ENCODE measurements at places on chromosomes 5 and 9.
A peak's percentile ranks its signal among the peaks of the same experiment; 100 is the strongest.

DNA sequence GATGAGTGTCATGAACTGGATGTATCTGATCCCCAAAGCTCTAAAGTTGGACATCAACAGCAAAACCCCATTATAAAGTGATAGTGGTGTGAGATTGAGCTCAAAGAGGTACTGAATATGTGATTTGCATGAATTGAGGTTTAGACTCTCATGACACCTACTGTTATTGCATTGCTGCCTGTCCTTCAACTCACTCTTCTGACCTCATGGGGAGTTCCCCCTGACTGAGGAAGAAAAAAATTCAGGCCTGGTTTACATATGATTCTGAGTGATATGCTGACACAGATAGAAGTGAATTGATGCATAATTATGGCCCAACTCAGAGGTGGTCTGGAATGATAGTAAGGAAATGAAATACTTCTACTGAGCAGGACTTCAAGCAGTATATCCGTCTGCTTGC is 76.2 kb upstream of the CHD1 start:
- DNase-seq, result no peak

DNA sequence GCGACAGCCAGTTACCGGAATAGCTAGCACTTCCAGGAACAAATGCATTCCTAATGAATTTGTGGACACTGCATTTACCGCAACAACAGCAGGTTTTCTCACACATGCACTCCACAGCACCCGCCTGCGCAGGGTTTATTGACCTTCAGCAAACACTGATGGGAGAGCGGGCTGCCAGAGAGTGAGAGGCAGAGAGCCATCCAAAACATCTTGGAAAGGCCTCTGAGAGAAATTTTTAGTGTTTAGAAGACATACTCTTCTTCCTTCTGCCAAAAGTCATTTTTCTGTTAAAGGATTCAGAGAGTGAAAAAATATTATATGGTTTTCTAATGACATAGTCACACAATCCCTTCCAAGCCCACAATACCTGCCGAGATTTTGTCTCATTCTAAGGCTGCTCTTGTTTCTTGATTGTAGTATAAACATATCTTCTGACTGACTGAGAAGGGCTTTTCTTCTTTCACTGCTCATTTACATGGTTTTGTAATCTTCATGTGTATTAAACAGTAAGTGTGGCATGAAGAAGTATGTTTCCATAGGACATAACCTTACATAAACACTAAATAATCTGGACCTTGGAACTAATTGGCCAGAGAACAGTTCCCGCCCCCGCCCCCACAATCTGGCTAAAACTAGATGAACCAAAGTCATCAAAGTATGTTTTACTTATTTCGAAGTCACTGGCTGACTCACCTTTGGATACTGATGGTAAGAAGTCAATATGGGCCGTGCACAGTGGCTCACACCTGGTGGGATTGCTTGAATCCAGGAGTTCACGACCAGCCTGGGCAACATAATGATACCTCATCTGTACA is 432.5 kb upstream of the MEF2C start:
- no peak for DNase-seq

GRCh38 chr5:132750471-132751230 is 3.4 kb downstream of the CCNI2 start:
- DNase-seq, result no peak

- no peak for DNase-seq
Observed at GRCh38 chr5:82635561-82636288, 357.6 kb upstream of the RPS23 start.

DNA sequence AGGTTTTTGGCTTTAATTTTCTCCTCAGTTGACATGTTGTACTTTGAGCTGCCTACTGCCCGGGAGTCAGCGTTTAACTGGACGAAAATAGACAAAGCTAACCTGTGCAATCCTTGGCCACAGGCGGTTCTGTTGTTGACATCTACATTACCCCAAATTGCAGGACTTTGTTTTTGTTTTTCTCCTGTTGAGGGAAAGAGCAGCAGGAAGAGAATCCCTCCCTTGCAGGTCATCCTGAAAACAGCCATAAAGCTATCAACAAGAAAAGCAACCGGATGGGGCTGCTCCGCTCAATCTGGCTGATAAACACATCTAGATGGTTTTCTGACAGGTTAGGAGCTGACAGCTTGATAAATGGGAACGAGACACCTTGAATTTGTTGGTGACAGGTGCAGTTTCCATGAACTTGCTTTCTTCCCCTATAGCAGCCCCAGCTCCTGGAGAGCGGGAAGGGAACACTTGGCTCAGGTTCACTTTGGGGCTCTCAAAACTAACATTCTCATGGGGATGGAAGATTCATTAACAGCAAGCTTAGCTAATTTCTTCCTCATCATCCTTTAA is 331.5 kb downstream of the SLIT3 start:
- no peak for DNase-seq

- no peak for DNase-seq
Observed at GRCh38 chr5:61626639-61627282, 294.7 kb downstream of the ZSWIM6 start.

DNA sequence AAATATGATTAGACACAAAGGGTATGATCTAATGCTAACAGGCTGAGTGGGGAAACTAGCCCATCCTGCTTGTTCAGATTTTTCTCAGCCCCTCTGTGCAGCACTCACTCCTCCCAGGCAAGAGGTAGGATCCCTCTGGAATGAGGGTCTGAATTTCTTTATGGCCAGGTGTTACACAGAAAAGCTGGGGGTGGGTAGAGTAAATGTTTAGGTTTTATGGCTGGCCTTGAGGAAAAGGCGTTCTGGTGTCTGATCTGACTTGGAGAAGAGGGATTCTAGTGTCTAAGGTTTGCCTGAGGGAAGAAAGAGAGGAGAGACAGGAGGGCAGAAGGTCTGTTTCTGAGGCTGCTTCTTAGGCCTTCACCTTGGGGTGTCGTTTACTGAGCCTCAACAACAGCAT is 97.3 kb downstream of the MUSK start:
- no peak for DNase-seq

- DNase-seq, result no peak
Observed at GRCh38 chr5:163563112-163563511, 57.7 kb downstream of the MAT2B start.

GRCh38 chr5:133889271-133889905 is 79.0 kb downstream of the C5orf15 start:
- DNase-seq, result no peak

GRCh38 chr5:24232041-24232440 is 412.7 kb downstream of the CDH10 start:
- DNase-seq, result no peak

DNA sequence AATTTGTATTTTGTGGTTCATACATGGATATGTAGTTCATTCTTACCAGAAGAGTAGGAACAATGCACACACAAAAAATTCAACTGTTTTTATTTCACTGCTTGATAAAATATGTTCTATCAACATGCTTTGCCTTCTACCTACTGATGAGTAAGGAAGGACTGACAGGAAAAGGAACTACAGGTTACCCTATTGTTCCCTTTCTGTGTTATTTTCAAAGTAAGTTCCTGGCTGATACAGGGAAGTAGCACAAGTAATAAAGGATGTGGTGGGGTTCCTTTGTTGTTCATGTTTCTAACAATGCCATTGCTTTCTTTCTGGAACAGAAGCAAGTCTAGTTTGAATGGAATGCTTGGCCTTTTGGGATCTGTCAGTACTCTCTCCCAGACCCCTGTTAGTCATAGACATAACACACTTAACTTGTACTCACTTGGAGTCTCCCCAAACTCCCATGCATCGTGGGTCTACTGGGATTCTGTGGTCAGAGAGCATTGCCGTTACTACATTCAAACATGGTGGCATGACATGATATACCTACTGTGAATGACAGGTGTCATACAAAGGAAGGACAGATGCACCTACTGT is 20.2 kb upstream of the ALDOB start:
- no peak for DNase-seq

DNA sequence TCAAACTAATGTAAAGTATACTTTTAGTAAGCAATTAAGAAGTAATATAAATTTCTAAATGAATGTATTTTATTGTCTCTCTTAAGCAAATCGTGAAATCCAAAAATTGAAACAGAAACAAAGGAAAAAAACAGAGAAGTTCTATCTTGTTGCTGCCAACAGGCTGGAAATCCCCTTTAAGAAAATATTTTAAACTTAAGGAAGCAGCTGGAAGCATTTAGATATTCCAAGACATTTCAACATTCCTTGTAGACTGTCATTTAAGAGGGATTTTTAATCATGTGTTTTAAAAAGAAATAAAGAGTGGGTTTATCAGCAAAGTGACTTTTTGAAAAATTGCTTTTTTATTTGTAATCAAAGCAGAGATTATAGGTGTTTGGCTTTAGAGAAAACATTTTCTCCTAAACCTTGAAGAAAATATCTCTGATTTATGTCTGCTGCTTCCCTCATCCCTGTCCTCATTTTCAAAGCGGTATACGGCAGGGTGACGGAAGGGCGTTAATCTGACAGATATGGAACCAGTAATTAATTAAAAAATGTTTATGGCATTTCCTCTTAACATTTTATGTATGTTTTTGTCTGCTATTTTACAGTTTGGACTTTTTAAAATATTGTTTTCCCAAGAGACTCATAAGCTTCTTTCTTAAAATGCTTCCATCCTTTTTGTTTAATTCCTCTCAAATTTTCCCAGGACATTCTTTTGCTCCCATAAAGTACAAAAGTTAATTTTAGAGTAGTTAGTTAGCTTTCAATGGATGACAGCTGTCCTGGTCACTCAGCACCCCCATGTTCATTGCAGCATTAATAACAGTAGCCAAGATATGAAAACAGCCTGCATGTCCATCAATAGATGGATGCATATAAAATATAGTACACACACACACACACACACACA is 245.6 kb downstream of the LURAP1L start:
- DNase-seq, result no peak

- no peak for DNase-seq
Observed at GRCh38 chr9:36193023-36193422, 2.3 kb downstream of the CLTA start.

- DNase-seq, result no peak
Observed at GRCh38 chr5:39100851-39101396, 26.7 kb upstream of the RICTOR start.

- DNase-seq, result peak; percentile 36
Observed at GRCh38 chr9:84152204-84152603, 171.6 kb downstream of the RMI1 start.

DNA sequence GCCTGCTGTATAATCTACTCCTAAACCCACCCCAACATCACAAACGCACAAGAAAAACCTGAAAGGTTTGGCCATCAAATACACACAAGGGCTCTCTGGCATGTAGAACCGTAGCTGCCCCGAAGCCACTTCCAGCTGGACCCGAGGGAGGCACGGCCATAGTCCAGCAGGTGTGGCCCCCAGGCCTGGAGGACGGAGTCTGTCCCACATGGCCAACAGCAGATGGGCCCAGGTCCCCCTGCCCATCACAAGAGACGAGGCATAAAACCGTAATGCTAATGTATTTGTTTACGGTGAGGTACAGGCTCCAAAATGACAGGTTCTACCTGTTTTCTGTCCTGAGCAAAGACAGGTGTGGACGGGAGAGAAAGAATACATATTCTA is 234.2 kb downstream of the SYK start:
- DNase-seq, result no peak
